ENCODE measurements at places on chromosomes 6 and 20. TPM values are rescaled to one million over a fixed set of nuclear protein-coding genes. Genes with fewer than 3 reads are reported as not detected.

- DNase-seq = no peak
These were observed 90.8 kb downstream of the THBS2 start for GRCh38 chr6:169162752-169163407.

The NHLRC1 gene
- polyA plus RNA-seq = 2.1 TPM

- DNase-seq = no peak
These were observed 6.4 kb upstream of the SLC2A12 start for GRCh38 chr6:134058622-134059366.

The INSM1 gene
- polyA plus RNA-seq = 1.8 TPM

The CCN2 gene
- polyA plus RNA-seq = 18.6 TPM

DNA sequence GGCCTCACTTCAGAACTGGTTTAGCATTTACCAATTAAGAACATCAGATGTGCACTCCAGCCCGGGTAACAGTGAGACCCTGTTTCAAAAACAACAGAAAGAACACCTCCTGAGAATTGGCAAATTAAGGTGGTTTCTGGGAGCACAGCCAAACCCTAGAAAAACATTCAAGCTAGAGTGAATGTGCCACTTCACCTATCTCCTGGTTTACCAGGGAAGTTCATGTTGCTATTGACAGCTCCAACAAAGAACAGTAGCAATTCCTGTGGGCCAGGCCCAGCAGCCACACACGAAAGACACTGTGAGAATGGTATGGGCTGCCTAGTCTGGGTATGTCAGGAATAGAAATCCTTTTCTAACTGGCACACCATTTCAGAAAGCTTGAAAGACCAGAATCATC is 4.9 kb downstream of the POLR1C start:
- DNase-seq = no peak

GRCh38 chr6:160730911-160731310 is 28.9 kb downstream of the PLG start:
- no peak for DNase-seq

The TFEB gene
- 8.7 TPM for polyA plus RNA-seq

GRCh38 chr6:46918806-46919205 is 2.9 kb downstream of the ADGRF5 start:
- DNase-seq = no peak

- peak; percentile 42 for DNase-seq
These were observed 235.2 kb downstream of the ALDH8A1 start for GRCh38 chr6:134714679-134715078.

DNA sequence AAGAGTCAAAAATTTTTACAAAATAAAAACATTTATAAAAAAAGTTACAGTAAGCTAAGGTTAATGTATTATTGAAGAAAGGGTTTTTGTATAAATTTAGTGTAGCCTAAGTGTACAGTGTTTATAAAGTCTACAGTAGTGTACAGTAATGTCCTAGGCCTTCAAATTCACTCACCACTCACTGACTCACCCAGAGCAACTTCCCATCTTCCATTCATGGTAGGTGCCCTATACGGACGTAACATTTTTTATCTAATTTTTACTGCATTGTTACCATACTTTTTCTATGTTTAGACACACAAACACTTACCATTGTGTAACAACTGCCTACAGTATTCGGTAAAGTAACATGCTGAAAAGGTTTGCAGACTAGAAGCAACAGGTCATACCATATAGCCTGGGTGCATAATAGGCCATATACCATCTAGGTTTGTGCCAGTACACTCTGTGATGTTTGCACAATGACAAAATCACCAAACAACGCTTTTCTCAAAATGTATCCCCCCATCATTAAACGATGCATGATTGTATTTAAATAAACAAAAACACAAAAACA is 6.0 kb downstream of the MTFR2 start:
- DNase-seq = no peak

DNA sequence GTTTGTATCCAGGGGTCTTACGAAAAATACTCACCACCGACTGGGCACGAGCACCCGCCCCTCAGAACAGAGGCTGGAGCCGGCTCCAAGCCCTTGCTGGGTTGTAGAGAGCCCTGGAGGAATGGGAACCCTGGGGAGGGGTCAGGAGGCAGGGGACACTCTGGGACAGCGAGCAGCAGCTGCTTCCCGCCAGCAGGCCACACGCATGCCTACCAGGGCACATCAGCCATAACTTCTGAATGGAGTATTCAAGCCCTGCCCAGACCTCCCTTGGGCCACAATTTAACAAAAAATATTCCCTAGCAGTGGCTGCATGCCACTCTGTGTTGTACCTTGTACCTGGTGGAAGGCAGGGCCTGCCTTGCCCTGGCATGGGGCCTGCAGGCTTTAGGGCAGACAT is 31.6 kb upstream of the CD93 start:
- no peak for DNase-seq

DNA sequence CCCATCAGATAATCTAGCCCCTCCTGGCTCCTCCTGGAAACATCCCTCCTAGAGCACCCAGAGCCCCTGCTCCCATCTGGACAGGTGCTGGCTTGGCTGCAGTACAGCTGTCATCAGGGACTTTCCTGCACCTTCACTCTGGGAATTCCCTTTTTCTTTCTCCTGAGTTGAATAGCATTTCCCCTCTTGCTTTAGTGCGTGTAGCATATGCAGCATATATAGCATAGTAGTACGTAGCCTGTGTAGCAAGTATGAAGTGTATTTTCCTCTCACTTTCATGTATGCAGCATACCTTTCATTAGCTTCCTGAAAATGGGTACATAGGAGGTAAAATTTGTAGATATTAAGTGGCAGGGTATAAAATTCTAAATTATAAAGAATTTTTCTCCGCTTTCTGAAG is 352.9 kb downstream of the ESR1 start:
- DNase-seq = no peak

DNA sequence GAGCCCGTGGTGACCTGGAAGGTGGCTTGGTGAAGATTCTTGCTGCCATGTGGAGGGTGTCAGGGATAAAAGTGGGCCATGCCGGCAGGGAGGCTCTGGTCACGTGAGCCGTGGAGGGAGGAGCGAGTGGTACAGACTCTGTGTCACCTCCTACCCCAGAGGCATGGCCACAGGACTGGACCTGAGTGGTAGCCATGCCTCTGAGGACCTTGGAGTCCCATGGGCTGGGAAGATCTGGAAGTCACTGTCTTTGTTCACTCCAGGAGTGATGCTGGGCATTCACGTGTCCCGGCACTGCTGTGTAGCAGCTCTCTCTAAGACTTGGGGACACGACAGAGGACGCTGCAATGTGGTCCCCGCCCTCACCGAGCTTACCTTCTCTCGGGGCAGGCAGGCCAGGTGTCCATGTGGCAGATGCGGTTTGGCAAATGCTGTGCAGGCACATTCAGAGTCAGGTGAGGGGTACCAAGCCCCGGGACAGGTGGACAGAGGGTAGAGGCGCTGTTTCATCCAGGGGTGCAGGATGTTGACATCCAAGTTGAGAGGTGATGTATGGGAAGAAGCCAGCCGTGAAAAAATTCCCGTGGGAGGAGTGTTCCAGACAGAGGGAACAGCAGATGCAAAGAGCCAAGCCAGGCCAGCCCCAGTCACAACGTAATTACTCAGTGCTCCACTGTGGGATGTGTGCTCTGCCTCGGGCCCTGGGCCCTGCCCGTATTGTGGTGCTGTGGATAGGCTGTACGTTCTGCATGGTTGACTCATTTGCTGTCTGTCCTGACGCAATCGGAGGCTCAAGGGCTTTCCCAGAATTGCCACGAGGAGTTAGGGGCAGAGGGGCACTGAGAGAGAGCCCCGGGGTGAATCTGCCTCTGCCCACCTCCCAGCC is 307.8 kb downstream of the TAF4 start:
- DNase-seq = no peak

DNA sequence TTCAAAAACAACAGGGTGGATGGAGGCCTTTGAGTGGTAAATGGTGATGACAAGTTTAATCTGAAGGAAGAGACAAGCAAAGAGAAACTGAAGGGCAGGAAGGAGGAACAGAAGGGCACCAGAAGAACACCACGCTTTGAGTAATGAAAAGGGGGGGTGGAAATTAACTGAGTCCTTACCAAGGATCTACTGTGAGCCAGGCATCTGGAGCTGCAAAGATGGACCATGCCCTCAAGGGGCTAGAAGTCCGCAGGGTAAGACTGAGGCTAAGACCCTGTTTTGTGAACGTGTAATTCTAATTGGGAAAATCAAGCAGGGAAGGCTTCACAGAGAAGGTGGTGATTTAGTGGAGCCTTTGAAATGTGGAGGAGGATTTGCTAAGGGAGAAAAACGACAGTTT is 1.6 kb downstream of the NDRG3 start:
- DNase-seq = no peak

The SLC17A2 gene
- polyA plus RNA-seq = 0.16 TPM

The RALGAPA2 gene
- 24.9 TPM for polyA plus RNA-seq

The ELOVL4 gene
- polyA plus RNA-seq = 1.6 TPM

The ZMYND8 gene
- 39.9 TPM for polyA plus RNA-seq

GRCh38 chr6:142376800-142377496 is 75.1 kb downstream of the ADGRG6 start:
- DNase-seq = no peak

- no peak for DNase-seq
These were observed 101.7 kb upstream of the BMP2 start for GRCh38 chr20:6665621-6666355.

DNA sequence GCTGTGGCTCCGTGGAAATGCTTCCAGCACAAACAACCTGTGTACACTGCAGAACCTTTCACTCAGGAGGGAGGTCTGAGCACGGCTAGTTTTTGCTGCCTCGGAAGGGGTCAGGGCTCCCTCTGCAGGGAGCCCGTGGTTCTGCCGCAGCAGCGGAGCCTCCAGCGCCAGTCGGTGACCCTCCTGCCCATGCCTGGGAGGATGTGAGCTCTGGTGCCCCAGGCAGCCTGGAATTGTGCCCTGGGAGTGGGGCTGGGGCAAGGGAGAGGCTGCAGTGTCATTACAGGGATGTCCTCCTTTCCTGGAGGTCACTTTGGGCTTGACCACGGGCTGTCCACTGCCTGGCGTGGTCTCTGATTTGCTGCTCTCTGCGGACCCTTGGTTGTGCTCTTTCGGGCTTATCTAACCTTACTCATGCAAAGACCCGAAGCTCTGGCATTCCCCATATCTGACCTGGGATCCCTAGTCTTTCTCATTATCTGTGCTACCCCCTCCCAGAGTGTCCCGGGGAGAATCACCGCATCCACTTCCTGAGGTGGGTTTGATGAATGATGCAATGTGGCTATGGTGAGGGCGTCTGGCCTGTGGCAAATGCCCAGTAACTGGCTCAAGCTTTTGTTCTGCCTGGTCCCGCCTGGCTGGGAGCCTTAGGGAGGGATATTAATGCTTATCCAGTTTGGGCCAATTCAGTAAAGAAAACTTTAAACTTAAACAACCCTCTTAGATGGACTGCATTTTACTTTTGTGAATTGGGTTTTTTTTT is 59.6 kb upstream of the TAGAP start:
- DNase-seq = peak; percentile 56

- peak; percentile 80 for DNase-seq
These were observed 183.7 kb upstream of the PMEPA1 start for GRCh38 chr20:57893366-57893999.

DNA sequence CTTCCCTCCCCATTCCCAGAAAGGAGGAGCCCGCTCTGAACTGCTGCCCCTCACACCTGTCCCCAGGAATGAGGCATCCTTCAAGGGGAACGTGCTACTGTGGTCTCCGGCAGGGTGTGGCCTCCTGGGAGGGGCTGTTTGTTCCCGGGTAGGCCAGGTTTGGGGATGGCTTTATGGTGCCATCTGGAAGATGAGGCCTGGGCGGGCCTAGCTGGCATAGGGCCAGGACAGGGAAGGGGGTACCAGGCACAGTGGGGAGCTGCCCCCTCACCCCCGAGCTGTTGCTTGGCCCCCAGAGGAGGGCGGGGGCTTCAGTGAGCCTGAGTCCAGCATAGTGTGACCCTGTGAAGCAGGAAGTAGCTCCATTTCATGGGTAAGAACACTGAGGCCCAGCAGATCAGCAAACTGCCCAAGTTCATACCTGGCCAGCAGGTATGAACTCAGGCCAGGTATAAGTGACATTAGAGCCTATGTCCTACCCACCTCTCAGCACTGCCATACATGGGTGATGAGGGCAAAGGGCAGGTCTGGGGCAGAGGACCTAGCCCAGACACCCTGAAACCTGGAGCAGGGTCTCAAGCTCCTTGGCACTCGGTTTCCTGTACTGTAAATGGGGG is 17.5 kb upstream of the SPDEF start:
- no peak for DNase-seq

- no peak for DNase-seq
These were observed 83.7 kb downstream of the GRM4 start for GRCh38 chr6:34062156-34062555.

GRCh38 chr20:58723628-58723984 is 31.0 kb downstream of the NPEPL1 start:
- no peak for DNase-seq

DNA sequence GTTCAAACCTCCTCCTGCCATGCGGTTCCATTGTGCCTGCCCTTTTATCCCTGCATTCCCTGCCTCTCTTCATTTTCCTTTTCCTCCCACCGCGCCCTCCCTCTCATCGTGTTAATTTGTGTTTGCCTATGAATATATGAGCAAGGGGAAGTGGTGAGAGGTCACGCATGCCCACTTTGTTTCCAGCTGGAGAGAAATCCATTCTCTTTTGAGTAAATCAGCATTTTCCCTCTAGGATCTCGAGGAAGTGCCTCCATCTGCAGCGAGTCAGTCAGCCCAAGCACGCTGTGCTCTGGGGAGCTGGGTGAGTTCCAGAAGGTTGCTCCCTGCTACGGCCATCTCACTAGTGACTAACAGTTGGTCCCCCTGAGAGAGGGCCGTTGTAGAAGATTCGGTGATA is 42.9 kb downstream of the CDH26 start:
- no peak for DNase-seq

DNA sequence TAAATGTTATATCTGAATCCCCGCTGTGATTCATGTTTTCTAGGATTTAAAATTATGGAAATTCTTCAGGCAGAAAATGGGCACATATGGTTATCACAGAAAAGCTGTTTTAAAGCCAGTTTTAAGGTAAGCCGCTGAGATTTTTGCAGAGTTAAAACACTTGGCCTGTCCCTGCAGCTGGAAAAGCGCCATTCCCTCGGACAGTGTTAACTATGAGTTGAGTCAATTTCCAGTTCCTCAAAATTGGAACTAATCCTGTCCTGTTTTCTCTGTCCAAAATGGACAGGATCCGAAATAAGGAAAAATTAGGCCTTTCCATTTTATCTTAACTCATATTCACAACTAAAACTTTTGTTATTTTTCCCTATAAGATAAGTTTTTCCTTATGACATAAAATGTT is 225.2 kb downstream of the SAMD5 start:
- no peak for DNase-seq

- peak; percentile 93 for DNase-seq
These were observed 292.6 kb upstream of the MARCKS start for GRCh38 chr6:113564371-113565171.

The CYP24A1 gene
- not detected for polyA plus RNA-seq

GRCh38 chr6:34085453-34086170 is 60.3 kb downstream of the GRM4 start:
- no peak for DNase-seq

DNA sequence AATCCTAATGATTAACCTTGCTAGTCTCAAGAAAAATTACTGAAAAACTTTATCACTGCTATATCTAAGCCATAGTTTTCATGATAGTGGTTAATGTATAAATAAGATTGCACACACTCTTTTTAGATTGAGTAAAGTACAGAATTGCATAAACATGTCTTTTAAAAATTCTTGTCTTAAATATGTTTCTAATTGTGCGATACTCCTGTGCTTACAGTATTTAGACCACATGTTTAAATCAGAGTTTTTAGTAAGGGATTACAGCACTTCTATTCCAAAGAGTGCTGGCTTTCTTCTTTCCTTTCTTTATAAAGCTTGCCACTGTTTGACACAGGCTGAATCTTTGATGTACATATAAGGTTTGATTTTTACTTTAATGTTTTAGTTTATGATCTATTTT is 36.8 kb upstream of the RGS17 start:
- no peak for DNase-seq
